ENCODE measurements at places on chromosomes 2 and 18.

DNA sequence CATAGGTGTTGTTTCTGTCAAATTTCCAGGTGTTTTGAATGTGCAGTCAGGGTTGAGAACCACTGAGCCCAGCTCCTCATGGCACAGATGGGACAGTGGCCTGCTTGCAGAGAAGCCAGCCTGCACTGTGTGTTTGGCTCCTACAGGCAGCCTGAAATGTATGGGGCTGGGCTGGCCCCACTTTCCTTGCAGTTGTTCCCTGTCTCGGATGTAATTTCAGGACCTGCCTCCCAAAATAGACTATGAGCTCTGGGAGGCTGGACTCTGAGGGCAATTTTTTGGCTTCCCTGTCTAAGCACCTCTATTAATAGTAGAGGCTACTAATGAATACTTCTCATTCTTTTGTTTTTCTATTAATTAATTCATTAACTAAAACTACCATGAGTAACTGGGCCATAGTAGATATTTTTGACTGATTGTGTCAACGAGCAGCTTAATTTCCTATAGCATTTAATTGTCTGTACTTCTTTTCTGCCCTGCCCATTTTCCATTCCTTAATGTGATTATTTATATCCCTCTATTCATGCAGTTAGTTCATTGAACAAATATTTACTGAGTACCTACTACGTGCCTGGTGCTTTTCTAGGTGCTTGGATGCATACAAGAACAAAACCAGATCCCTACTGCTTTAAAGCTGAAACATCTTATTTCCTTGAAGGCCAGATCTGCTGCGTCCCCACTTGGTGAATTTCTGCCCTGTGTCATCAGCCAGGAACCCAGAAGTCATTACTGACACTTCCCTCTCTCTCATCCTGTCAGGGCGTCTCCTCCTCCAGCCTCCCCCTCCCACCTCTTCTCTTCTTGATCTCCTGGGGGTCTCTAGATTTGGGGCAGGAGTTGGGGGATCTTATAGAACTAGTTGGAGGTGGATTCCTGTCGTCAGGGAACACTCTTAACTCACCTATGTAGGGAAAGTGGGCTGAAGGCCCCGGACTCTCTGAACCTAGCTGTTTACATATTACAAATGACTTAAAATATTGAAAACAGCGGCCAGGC, 16.3 kb downstream of the DYSF start:
- DNase-seq = no peak

DNA sequence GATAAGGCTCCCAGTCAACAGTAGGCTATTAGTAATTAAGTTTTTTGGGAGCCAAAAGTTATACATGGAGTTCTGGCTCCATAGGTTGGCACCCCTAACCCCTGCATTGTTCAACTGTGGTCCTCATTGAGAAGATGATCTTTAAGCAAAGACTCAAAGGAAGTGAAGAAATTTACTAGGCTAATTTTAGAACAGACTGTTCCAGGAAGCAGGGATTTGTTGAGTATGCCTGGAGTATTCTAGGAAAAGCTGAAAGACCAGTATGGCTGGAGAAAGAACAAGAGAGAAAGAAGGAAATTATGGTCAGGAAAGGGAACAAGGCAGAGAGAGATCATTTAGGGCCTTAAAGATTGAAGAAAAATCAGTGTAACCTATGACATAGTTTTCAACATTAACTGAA, 125.1 kb downstream of the PMAIP1 start:
- no peak for DNase-seq

DNA sequence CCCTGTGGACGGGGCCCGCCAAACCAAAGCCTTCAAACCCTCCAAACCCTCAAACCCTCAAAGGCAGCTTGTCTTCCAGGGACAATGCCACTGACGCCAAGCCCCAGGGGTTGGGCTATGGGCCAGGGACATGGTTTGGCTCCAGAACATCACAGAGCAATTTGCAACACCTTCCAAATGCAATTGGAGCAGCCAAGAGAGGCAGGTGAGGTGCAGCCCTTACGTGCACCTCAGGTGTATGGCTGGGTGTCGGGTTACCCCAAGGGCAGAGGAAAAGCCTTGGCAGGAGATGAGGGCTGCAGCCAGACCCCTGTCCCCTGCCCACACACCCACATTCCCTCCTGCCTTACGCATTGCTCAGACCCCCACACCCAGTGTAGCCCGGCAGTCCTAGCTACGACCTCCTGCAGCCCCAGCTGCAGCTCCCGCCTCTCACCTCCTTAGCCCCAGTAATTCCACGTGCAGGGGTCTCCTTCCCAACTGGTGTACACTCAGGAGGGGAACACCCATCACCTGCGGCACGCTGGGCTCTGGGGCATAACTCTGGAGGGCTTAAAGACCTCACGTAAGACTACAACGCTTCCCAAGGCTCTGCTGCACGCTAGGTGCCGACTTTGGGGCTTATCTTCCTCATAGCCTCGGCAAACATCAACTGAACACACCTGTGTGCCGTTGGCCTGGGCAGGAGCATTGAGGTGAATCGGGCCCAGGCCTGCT, 88.7 kb downstream of the TFCP2L1 start:
- no peak for DNase-seq

GRCh38 chr2:227035711-227036367, 128.2 kb downstream of the COL4A4 start:
- no peak for DNase-seq

- no peak for DNase-seq
Observed at GRCh38 chr2:190545555-190546385, 11.2 kb upstream of the NEMP2 start.

GRCh38 chr2:33146102-33146501, 199.3 kb downstream of the LTBP1 start:
- no peak for DNase-seq

DNA sequence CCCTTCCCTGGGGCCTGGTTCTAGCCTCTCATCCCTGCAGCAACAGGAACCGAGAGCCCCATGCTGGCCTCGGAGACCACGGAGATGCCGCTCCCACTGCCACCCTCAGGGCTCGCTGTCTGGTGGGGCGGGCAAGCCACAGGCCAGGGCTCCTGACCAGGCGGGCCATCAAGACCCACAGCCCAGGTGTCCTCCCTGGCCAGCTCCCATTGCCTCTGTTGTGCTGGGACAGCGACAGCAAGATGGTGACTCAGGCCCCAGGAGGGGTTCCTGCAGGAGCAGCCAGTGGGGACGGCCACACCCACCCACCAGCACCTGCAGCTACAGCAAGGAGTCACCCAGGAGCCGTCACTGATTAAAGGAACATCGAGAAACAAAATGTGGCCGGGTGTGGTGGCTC, 7.4 kb downstream of the KLHL30 start:
- no peak for DNase-seq

- DNase-seq = no peak
Observed at GRCh38 chr2:217733461-217733860, 269.3 kb downstream of the TNS1 start.

GRCh38 chr2:145596416-145596815, 1076.5 kb upstream of the ZEB2 start:
- no peak for DNase-seq

- no peak for DNase-seq
Observed at GRCh38 chr2:234025891-234026401, 24.6 kb upstream of the SPP2 start.

GRCh38 chr18:75139226-75139911, 69.6 kb downstream of the PTGR3 start:
- no peak for DNase-seq

GRCh38 chr2:6341588-6342129, 524.0 kb downstream of the CMPK2 start:
- DNase-seq = no peak

DNA sequence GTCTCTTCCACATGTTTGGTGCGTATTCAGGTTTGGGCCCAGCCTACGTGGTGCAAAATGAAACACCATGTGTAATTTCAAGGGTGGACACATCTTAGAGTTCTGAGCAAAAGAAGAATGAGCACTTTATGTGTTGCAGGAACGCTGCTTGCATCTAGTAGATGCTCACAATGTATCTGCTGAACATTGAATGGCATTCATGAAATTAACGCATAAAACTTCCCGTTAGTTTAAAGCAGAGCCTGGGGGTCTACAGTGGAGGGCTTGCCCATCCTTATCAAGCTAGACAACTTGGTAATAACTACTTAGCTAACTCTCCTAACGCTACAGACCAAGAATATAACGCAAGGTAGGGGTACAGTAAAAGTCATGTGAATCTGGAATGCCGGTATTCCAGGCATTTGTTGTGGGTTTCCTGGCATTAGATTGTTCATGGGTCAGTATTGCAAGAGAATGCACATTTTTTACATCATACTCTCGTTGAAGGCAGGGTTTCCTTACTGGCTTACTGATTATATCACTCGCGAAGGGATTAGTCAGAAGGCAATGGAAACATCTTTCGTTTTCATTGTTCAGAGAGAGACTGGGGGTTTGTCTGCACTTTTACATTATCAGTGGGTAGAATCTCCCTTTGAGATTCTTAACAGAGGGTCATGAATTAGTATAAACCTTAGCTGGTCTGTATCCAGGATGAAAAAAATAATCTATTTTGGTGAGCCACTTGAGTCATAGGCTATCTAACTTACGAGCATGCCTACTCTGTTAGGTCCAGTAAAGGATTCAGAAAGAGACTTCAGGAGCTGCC, 229.5 kb upstream of the EPAS1 start:
- no peak for DNase-seq

GRCh38 chr2:11553661-11554398, 20.0 kb downstream of the GREB1 start:
- DNase-seq = no peak

GRCh38 chr2:142757111-142757510, 120.4 kb upstream of the KYNU start:
- no peak for DNase-seq

GRCh38 chr2:42523341-42523740, 29.6 kb upstream of the KCNG3 start:
- no peak for DNase-seq

DNA sequence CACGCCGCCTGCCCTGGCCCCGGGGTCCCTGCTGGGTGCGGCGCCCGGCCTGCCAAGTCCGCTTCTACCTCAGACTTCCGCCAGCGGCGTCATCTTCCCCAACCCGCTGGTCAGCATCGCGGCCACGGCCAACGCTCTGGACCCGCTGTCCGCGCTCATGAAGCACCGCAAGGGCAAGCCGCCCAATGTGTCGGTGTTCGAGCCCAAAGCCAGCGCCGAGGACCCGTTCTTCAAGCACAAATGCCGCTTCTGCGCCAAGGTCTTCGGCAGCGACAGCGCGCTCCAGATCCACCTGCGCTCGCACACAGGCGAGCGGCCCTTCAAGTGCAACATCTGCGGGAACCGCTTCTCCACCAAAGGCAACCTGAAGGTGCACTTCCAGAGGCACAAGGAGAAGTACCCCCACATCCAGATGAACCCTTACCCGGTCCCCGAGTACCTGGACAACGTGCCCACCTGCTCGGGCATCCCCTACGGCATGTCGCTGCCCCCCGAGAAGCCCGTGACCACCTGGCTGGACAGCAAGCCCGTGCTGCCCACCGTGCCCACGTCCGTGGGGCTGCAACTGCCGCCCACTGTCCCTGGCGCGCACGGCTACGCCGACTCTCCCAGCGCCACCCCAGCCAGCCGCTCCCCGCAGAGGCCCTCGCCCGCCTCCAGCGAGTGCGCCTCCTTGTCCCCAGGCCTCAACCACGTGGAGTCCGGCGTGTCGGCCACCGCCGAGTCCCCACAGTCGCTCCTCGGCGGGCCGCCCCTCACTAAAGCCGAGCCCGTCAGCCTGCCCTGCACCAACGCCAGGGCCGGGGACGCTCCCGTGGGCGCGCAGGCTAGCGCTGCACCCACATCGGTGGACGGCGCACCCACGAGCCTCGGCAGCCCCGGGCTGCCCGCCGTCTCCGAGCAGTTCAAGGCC, 13.7 kb downstream of the SALL3 start:
- no peak for DNase-seq

DNA sequence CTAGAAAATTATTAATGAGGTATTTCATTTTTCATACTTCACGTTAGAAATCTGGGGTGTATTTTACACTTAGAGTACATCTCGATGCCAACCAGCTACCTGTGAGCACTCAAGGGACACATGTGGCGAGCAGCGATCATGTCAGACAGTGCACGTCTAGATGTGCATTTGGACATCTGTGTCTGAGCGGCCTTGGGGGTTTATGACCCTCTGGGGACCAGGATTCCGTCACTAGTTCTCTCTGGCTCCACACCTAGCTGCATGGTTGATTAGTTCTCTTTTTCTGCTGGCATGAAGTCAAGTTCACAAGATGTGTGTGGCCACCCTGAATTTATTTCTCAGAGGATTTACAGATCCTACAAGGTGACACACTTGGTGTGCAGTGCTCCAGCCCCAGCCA, 192.2 kb downstream of the TSN start:
- no peak for DNase-seq

GRCh38 chr2:101003278-101003775, 1.2 kb downstream of the RPL31 start:
- no peak for DNase-seq

DNA sequence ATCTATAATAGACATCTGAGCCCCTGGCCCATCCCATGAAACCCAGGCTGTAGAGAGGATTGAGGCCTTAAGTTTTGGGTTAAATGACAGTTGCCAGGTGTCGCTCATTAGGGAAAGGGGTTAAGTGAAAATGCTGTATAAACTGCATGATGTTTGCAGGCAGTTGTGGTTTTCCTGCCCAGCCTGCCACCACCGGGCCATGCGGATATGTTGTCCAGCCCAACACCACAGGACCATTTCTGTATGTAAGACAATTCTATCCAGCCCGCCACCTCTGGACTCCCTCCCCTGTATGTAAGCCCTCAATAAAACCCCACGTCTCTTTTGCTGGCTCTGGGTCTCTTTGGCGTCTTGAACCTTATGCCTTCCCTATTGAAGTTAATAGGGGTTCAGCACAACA, 110.7 kb downstream of the XRCC5 start:
- DNase-seq = no peak

- DNase-seq = no peak
Observed at GRCh38 chr18:5393779-5394178, 98.3 kb upstream of the ZBTB14 start.

DNA sequence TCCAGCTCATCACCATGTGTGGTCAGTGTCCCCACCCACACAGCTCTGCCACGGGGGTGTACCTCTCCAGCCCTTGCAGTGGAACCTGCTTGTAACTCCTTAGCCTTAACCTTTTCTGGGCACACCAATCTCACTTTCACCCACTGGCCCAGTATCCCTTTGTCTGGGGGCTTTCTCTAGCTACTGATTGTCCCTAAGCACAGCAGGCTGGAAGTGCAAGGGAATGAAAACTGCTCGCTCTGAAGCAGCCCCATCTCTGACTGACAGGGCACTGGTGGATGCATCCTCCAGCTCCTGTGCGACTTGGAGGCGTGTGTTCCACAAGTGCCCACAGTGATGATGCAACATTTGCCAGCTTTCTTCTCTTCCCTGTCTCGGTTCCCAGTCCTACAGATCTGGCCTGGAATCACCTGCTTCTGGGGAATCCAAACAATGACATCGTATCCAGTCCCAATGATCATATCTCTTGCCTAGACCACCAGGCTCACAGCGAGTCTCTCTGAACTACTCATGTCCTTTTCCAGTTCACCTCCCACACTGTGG, 33.6 kb downstream of the SCTR start:
- no peak for DNase-seq

GRCh38 chr2:239369631-239370161, 31.1 kb downstream of the HDAC4 start:
- peak; percentile 26 for DNase-seq

- DNase-seq = no peak
Observed at GRCh38 chr2:95328358-95329125, 31.4 kb downstream of the KCNIP3 start.
